ENCODE measurements at places on chromosomes 2 and 18. TPM values are rescaled to one million over a fixed set of nuclear protein-coding genes. Genes with fewer than 3 reads are reported as not detected.

The PRKAG3 gene
- not detected for total RNA-seq

The UGT1A4 gene
- not detected for total RNA-seq

The SERPINB4 gene
- not detected for total RNA-seq

The CPO gene
- total RNA-seq: not detected

The DAW1 gene
- 0.20 TPM for total RNA-seq

GRCh38 chr2:150060341-150060740, 427.1 kb downstream of the RND3 start:
- H3K4me1 ChIP-seq: no peaks in the 10 kb centered on the region
- no peak overlapping the region for H3K27ac ChIP-seq
- H3K4me3 ChIP-seq: no peak overlapping the region
- H3K36me3 ChIP-seq: no peaks in the 10 kb centered on the region
- DNase-seq: no peak
- no peaks in the 10 kb centered on the region for H3K27me3 ChIP-seq

DNA sequence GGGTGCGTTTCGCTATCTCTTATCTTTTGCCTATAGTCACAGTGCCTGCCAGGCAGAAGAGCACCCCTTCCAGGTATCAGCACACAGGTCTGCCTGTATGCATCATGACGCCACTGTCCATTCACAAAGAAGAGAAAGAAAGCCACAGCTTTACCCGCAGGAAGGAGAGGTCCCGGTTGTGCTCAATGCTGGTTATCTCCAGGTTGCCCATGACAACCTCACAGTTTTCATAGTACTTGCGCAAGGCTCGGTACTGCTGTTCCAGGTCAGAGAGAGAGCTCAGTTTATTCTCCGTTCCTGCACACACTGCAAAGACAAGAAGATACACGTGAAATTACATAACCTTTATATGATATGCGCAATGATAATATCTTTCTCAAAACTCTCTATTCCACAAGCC, 414.0 kb downstream of the ERBB4 start:
- H3K36me3 ChIP-seq: no peaks in the 10 kb centered on the region
- no peak overlapping the region for H3K27ac ChIP-seq
- H3K4me3 ChIP-seq: no peak overlapping the region
- DNase-seq: no peak
- no peaks in the 10 kb centered on the region for H3K27me3 ChIP-seq

DNA sequence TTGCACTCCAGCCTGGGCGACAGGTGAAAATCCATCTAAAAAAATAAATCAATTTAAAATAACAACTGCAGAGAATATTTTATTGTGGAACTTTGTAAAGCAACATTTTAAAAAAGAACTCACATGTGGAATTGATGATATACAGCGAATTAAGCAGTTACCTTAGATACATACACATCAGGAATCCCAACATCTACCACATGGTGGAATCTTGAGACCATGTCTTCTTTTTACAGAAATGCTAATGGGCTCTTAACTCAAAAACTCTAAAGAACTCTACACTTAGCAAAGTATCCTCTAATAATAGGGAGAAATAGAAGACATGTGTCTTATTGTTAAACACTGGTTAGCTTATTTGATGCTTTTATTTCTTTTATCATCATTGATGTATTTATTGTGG, 373.6 kb downstream of the CDH7 start:
- no peak overlapping the region for H3K4me3 ChIP-seq
- H3K4me1 ChIP-seq: no peaks in the 10 kb centered on the region
- H3K27me3 ChIP-seq: no peaks in the 10 kb centered on the region
- no peak overlapping the region for H3K27ac ChIP-seq
- H3K36me3 ChIP-seq: no peaks in the 10 kb centered on the region
- DNase-seq: no peak

DNA sequence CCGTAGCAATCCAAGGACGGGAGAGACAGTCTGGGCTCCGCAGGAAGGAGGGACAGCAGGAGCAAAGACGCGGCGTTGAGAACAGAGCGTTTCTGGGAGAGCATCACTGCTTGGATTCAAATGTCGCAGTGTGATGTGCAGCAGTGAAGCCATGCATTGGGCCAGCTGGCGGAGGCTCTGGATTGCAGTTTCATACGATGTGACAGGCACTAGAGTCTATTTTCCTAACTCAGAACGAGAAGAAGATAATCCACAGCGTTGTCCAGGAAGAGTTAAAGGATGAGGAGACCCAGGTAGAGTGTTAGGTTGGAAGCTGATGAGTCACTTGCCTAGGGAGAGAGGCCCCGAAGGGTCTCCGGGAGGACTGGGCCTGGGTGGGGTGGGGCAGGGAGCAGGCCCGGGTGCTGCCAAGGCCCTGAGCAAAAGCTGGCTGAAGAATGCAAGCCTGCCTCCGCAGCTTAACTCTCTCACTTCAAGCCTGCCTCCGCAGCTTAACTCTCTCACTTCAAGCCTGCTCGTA, 17.7 kb upstream of the SEMA4C start:
- H3K36me3 ChIP-seq: no peaks in the 10 kb centered on the region
- peaks cover 6% of the 10 kb centered on the region for H3K4me1 ChIP-seq
- peak overlapping the region; percentile 45 for H3K27ac ChIP-seq
- DNase-seq: no peak
- no peak overlapping the region for H3K4me3 ChIP-seq

Measured in heart left ventricle (tissue), 16 donors.